ENCODE measurements at places on chromosomes 13 and 19. TPM values are rescaled to one million over a fixed set of nuclear protein-coding genes. Genes with fewer than 3 reads are reported as not detected.

The ZNF45 gene
- total RNA-seq = 8.9 TPM

The TEAD2 gene
- 62.7 TPM for total RNA-seq

The KLK14 gene
- 0.89 TPM for total RNA-seq

DNA sequence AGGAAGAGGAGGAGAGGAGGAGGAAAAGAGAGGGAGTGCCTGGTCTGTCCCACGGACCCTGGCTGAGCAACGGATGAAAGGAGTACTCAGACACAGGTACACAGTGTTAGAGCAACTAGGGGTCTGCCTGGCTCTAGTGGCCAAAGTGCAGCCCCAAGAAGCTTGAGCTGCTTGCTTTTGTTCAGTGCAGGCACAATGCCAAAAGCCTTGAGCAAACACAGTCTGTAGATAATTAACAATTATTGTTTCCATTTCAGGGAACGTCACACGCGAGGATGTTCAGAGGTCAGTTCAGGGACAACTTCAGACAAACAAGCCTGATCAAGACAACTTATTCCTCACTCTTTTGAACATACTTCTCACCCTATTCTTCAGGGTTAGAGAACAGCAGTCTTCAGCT, 32.2 kb upstream of the ZNF726 start:
- DNase-seq = no peak

- DNase-seq = no peak
Observed at GRCh38 chr19:29528946-29529645, 3.3 kb downstream of the VSTM2B start.
